ENCODE measurements at places on chromosomes 6 and 20.

GRCh38 chr6:170297576-170298330 is 6.9 kb upstream of the DLL1 start:
- no peak for DNase-seq

DNA sequence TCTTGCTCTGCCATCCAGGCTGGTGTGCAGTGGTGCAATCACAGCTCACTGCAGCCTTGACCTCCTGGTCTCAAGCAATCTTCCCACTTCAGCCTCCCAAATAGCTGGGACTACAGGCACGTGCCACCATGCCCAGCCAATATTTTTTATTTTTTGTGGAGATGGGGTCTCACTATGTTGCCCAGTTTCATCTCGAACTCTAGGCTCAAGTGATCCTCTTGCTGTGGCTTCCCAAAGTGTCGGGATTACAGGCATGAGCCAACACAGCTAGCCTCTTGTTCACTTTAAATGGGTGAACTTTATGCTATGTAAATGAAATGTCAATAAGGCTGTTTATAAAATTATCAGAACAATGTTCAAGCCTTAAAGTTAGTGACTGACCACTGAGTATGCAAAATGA is 37.1 kb downstream of the SAMD3 start:
- DNase-seq: no peak

DNA sequence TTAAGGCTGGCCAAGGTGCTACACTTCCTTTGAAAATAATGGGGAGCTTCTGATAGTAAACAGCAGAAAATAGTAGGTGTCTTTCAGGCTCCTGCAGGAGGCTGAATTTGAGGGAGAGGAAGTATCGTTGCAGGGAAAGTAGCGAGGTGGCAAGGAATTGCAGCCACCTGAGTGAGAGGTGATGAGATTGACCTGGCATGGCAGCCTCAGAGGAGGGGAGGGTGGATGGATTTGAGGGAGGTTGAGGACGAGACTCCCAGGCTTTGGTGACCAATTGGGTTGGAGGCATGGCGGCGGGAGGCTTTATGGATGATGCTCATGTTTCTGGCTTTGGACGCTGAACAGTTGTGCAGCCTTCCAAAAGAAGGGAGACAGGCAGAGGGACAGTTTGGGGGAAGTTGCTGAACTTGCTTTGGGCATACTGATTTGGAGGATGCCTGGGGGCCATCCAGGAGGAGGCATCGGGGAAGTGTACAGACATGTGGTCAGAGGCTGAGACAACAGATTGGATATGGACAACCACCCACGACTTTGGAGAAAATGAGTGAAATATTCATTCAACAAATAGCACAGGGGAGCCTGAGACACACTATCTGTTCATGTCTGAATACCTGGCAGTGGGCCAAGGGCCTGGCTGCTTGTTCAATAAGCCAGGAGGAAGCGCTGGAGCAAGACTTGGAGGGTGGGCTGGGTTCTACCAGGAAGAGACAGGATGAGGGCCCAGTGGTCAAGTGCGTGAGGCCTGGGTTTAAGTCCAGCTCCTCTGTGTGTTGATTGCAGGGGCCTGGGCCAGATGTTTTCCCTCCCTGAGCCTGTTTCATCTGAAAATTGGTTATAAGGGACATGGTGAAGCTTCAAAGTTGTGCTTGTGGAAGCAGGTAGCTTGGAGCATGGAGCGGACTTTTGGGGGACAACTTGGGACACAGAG is 113.2 kb downstream of the CEBPB start:
- no peak for DNase-seq

DNA sequence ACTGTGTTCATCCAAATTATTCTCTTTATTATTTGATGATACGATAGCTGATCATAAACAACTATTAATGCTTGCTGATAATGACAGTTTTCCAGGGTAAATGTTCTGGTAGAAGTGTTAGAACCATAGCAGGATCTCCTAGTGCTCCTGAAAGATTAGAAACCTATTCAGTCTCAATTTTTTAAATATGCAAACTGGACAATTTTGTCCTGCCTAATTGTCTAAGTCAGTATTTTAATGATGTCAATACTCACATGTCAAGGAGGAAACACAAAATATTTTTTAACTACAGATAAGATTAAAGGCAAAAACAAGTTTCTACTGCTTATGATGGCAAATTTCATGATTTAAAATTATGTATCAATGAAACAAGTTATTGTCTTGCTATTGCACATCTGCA is 233.9 kb downstream of the RFPL4B start:
- no peak for DNase-seq

- no peak for DNase-seq
Measured at GRCh38 chr6:108635505-108636226, 74.9 kb downstream of the FOXO3 start.

DNA sequence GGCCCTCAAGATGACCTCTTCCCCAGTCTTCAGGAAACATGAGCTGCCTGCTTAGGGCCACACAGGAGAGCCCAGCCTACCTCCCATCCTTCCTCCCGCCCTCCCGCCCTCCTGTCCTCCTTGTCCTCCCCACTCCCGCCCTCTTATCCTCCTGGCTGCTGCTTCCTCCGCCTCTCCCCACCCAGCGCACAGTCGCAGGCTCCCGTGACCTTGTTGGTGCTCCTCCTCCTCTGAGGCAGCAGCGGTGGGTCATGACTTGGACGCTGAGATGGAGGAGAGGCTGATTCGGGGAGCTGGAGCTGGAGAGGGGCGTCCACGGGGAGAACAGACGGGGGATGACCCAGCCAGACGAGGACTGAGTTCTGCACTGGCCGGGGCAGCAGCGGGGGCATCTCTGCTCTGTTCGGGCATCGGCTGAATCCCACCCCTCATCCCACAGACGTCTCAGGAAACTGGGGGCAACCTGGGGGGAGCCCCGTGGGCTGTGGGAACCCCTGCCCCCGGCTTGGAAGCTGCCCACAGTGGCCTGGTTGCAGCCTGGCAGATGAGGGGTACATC is 32.4 kb downstream of the CHRNA4 start:
- DNase-seq: no peak

- no peak for DNase-seq
Measured at GRCh38 chr20:11905460-11906179, 12.1 kb upstream of the BTBD3 start.

- no peak for DNase-seq
Measured at GRCh38 chr6:43476746-43477145, 624 bp upstream of the TJAP1 start.

GRCh38 chr6:36649701-36650484 is 28.6 kb upstream of the CDKN1A start:
- no peak for DNase-seq

All from NCI-H526 treated with DMSO at 0.1 percent for 48 hours (cell line).